NCI-H69 (cell line): ENCODE measurements at places on chromosomes 16 and 17.
A peak's percentile ranks its signal among the peaks of the same experiment; 100 is the strongest.

- DNase-seq, result peak; percentile 53
Observed at GRCh38 chr16:73172973-73173709, 125.2 kb upstream of the ZFHX3 start.

GRCh38 chr16:55709801-55710200, 54.0 kb downstream of the SLC6A2 start:
- no peak for DNase-seq

DNA sequence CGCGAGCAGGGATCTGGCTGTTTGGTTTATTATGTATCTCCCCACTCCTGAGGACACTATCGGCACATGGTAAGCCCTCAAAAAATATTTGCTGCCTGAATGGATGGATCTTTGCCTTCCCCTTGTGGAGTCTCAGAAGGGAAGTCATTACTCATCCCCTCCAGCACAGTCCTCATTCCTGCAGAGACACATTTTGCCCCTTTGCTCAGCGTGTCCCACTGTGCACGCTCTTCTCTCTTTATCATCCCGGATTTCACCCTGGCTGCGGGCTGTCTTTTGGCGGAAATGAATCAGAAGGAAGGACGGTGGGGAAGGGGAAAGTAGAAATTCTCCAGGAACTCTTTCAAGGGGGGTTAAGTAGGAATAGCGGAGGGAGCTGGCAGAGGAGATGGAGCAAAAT, 125.2 kb upstream of the CDC42EP4 start:
- DNase-seq, result no peak

DNA sequence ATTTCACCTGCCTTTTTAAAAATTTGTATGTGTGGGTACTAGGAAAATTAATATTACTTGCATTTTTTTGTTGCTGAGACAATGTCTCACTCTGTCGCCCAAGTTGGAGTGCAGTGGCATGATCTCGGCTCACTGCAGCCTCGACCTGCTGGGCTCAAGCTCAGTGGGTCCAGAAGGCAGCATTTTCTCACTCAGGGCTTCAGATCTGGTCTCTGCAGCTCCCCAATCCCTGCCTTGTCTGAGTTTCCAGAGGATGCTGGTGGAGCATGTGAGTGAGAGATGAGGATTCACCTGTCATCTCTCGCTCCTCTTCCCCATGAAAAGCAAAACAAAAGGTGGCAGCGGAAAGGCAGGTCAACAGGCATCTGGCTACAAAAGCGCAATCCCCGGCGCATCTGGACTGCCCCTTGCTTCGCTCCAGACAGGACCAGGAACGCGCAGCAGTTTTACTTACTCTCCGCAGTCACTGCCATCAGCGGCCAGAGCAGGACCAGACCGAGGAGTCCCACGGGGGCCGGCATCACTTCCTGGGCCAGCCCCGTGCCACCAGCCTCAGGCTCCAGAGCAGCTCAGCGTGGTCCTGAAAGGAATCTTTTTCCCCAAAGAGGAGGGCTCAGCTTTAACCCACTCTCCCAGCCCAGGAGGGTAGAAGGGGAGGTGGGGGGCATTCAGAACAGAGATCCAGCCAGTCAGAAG, 59.9 kb downstream of the LITAF start:
- DNase-seq, result peak; percentile 76

DNA sequence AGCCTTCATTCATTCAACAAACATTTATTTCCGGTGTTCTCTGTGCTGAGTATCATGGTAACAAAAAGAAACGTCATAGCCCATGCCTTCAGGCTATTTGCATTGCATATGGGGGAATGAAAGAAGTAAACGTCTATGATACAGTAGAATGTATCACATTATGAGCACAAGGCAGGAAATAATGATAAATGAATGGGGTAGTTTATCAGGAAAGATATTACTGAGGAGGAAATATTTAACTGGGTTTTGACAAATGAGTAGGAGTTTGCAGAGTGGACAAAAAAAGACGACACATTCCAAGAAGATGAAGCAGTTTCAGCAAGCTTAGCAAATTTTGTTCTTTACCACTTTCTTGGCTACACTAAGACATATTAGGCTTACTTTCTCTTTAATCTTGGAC, 1.3 kb upstream of the KRTAP4-7 start:
- DNase-seq, result peak; percentile 43

DNA sequence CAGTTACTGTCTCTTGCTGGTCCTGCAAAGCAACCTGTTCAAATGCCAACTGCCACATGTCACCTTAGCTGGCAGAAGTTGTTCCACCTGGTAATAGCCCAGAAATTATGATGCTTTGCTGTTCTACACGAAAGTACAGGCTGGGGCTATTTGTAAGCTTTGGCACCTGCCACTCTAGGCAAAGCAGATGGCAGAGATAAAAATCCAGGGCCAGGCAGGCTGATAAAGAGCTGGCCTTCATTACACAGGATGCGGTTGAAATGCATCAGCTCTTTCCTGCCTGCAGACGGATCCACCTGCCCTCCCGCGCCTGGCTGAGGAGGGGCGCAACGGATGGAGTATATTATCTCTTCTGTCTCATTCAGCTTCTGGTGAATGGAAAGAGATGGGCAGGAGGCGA, 29.3 kb upstream of the KDM8 start:
- DNase-seq, result peak; percentile 44

DNA sequence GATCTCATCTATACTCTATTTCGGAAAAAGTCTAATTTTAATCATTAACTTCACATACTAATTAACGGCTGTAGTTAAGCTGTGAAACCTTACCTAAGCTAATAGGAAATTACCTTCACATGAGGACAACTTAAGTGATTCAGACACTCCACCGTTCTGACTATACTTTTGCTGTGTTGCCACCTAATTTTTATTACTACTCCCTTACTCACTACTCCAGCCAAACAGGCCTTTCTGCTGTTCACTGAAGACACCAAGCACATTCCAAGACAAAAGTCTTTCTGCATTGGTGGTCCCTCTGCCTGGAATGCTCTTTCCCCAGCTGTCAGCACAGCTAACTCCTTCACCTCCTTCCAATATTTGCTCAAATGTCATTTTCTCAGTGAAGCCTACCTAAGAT, 1.3 kb downstream of the CMTR2 start:
- no peak for DNase-seq

- no peak for DNase-seq
Observed at GRCh38 chr17:44741316-44741715, 17.5 kb upstream of the ADAM11 start.

DNA sequence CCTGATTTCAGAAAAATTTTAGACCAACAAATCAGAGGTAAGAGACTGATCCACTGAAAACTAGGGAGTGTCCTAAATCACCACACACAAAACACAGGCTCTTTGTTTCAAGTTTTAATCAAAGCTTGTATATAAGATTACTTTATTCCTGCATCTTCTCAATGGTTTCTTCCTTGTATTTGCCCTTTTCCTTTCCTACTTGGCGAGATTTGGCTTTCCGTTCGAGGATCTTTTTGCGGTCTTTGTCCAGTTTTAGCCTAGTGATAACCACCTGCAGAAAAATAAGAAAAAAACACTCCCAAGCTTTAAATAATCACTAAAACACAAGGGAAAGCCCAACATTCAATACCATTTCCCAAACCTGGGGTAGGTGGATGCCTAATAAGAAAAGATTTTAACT, 918 bp upstream of the KRABD2 start:
- no peak for DNase-seq

DNA sequence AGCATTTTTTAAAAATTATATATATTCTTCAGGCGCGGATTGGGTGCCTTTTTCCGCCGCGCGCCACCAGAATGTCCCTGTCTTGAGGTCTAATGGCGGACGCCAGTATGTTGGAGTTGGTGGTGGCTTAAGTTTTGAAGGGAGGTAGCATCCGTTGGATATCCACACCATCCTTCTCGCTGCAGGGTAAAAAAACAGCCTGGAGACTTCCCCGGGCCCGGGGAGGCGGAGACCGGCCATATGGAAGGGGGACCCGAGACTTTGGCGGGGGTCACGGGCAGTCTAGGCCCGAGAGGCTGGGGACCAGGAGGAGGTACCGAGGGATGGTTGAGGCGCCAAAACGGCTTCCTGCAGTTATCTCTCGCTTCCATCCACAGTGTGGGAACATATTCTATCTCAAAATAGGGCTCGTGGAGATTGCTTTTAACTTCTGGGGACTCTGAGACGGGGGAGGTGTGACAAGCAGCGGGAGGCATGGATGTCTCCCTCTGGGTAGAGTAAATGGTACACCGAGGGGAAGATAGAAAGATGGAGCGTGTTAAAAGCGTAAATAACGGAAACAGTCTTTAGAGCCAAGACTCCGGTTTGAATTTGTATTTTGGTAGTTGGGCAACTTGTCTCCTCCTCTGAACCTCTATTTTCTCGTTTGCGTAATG, at the start of gene SF3B3:
TSS of gene SF3B3 (plus strand) at position 74 of the 656 bp plus-strand sequence. CDS start 2,841 bp downstream, outside the sequence.
- DNase-seq, result peak; percentile 82

DNA sequence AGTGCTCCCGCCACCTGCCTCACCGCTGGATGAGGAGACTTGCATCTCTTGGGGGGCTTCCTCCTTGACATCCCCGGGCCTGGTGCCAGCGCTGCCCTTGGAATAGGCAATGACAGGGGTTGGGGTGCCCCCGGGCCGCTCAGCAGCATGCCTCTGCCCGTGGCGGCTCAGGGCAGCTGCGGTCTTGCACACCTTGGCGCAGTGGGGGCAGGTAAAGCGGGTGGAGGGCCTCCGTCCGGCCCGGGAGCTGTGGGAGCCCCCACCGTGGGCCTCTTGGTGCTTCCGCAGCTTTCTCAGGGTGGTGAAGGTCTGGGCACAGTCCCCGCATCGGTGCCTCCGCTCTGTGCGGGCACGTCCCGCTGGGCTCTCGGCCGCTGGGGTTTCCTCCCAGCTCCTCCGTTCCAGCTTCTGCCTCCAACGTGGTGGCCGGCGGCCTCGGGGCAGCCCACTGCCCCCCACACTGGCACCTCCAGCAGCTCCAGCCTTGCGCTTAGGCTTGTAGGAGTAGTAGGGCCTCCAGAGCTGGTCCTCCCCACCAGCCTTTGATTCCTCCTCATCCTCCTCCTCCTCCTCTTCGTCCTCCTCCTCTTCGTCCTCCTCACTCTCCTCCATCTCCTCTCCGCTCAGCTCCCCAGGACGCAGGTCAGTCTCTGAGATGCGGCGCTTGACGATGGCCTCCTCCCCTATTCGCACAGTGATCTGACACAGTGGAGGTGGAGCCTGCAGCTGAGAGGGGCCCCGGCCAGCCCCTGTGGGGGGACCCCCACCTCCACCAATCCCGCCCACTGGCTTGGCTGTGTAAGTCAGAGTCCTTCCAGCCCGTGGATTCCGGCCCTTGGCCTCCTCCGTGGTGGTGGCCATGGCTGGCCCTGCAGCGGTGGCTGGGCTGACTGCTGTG, 16.7 kb downstream of the ZBTB4 start:
- no peak for DNase-seq

DNA sequence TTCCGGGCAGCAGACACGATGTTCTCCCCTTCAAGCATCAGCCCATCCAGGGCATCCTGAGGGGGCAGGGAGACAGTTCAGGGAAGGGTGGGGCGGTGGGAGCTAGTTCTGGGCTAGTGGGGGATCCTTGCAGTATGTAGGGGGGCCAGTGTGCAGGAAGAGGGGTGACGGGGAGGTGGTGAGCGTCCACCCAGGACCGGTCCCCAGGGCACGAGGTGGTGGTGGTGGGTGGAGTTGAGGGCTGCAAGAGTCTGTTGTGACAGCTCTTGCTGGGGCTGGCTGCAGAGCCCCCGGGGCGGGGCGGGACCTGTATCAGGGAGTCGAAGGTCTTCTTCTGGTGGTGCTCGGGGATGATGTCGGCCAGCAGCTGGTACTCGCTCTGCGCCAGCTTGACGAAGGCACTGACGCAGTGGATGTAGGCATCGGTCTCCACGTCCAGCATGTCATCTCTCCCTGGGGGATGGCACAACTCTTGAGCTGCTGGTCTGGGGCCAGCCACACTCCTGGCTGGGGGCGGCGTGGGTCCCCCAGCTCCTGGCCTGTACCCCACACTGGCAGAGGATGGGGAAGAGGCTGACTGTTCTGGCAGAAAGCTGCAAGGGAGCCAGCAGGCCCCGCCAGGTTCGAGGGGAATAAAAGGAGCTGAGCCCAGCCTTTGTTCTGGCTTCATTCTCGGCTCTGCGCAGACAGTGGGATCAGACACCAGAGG, 10.0 kb downstream of the ZACN start:
- no peak for DNase-seq

DNA sequence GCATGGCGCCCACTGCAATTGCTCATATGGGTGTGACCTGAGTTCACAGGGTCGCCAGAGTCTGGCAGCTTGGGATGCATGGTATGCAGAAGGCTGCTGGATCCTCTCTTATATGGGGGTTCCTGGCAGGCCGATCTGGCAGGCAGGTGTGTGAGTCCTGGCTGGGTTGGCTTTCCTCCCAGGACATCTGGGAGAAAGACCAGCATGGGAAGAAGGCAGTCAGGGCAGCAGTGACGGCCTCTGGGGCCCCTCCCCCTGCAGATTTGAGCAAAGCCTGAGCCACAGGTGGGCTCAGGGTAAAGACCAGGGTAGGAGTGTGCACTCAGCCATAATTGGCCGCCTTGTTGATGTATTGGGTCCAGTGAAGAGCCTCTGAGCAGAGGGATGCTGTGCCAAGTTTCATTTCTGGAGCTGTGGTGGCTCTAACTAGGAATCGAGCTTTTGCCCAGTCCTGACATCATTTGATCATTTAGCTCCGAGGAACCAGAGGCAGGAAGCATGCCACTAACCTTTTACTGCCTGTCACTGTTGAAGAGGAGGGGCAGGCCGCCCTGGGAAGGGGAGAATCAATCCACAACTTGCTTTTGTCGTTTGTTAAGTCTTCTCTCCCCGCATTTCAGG, 174.3 kb downstream of the CCDC182 start:
- DNase-seq, result peak; percentile 96

DNA sequence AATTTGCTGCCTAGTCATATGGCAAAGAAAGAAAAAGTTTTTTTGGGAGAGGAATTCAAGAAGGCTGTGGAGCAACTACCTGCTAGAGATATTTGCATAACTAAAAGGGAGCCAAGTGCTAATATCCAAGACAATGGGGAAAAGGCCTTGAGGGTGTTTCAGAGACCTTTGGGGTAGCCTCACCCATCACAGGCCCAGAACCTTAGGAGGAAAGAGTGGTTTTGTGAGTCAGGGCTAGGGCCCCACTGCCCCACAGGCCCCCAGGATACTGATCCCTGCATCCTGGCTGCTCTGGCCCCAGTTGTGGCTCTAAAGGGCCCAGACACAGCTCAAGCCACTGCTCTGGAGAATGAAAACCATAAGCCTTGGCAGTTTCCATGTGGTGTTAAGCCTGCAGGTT, 41.9 kb upstream of the SDK2 start:
- no peak for DNase-seq

- DNase-seq, result no peak
Observed at GRCh38 chr17:35864853-35865252, 3.8 kb downstream of the HEATR9 start.

DNA sequence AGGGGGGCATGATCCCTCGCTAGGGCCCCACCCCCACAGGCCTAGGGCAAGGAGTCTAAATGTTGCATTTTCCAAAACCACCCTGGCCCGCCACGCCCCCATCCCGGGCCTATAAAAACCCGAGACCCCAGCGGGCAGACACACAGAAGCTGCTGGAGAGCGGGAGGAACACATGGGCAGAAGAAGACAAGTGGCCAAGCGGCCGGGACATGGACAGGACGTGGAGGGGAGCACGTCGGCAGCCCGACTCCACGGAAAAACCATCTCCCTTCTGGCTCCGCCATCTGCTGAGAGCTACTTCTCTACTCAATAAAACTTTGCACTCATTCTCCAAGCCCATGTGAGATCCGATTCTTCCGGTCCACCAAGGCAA, 34.1 kb upstream of the ENPP7 start:
- no peak for DNase-seq
